Thoracic aorta (tissue), 2 donors: ENCODE measurements at places on chromosomes 11 and 22. TPM values are rescaled to one million over a fixed set of nuclear protein-coding genes. Genes with fewer than 3 reads are reported as not detected.
A peak's percentile ranks its signal among the peaks of the same experiment; 100 is the strongest.

DNA sequence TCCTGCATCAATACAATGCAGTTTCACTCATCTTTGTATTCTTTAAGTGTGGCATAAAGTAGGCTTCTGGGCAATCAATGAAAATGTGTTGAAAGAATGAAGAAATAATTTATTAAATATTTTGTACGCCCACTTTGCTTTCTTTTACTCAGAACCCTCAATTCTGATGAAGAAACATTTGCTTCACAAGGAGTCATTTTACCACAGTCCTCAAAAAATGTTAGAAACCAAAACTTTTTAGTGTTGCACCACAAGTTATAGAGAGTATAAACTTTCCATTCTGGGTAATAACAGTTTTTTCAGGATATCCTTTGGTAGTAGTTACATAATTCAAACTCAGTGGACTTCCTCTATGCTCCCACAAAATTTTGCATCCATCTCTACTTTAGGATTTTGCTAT lies 360.5 kb downstream of the DLG2 start:
- no peaks in the 10 kb centered on the region for H3K27me3 ChIP-seq
- H3K27ac ChIP-seq = no peak overlapping the region
- no peaks in the 10 kb centered on the region for H3K4me1 ChIP-seq
- no peak overlapping the region for H3K4me3 ChIP-seq
- DNase-seq = no peak

DNA sequence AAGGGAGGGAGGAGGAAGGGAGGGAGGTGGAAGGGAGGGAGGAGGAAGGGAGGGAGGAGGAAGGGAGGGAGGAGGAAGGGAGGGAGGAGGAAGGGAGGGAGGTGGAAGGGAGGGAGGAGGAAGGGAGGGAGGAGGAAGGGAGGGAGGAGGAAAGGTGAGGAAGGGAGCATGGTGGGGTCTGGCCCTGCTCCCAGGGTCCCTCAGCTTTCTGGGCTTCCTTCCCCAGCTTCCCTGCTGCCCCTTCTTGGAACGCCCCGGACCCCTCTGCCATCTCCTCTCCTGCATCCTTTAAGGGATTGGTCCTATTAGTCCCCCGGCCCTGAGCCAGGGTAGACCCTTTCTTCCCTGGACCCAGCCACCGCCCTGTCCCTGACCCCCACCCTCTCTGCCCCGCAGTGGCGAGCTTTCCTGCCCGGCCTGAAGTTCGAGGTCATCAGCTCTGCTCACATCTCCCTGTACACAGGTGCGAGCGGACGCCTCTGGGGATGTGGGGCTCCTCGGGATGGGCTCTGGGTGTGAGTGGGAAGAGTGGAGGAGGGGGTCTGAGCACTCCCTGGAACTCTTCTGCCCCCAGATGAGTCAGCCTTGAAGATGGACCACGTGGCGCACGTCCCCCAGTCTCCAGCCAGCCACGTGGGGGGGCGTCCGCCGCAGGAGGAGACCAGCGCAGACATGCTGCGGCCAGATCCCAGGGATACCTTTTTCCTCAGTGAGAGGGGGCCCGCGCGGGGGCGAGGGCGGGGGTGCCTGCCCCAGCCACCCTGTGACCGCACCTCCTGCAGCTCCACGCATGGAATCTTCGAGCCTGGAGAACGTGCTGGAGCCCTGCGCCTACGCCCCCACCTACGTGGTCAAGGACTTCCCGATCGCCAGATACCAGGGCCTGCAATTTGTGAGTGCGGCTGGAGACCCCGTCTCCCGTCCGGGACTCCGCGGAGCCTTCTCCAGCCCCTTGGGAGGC lies 6.0 kb downstream of the B4GALNT4 start:
- H3K27me3 ChIP-seq = no peaks in the 10 kb centered on the region
- H3K4me1 ChIP-seq = no peaks in the 10 kb centered on the region
- H3K4me3 ChIP-seq = no peak overlapping the region
- H3K27ac ChIP-seq = no peak overlapping the region
- no peaks in the 10 kb centered on the region for H3K36me3 ChIP-seq

DNA sequence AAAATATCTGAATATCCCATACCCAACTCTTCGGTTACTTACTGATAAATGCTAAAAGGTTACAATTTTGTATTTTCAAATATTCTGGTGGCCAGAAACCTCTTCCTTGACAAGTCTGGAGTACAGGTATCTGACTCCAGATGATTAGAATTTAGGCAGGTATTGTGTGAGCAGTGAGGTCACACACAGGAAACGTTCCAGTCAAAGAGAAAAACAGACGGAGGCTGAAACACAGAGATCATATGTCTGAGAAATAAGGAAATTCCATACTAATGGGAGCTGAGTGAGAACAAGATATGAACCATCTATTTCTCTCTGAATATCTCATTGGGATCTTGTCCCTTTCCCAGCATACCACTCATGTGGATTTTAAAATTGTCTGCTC lies 89.4 kb upstream of the IGLL5 start:
- H3K4me3 ChIP-seq = no peak overlapping the region
- no peak for DNase-seq
- no peaks in the 10 kb centered on the region for H3K36me3 ChIP-seq
- no peak overlapping the region for H3K27ac ChIP-seq

DNA sequence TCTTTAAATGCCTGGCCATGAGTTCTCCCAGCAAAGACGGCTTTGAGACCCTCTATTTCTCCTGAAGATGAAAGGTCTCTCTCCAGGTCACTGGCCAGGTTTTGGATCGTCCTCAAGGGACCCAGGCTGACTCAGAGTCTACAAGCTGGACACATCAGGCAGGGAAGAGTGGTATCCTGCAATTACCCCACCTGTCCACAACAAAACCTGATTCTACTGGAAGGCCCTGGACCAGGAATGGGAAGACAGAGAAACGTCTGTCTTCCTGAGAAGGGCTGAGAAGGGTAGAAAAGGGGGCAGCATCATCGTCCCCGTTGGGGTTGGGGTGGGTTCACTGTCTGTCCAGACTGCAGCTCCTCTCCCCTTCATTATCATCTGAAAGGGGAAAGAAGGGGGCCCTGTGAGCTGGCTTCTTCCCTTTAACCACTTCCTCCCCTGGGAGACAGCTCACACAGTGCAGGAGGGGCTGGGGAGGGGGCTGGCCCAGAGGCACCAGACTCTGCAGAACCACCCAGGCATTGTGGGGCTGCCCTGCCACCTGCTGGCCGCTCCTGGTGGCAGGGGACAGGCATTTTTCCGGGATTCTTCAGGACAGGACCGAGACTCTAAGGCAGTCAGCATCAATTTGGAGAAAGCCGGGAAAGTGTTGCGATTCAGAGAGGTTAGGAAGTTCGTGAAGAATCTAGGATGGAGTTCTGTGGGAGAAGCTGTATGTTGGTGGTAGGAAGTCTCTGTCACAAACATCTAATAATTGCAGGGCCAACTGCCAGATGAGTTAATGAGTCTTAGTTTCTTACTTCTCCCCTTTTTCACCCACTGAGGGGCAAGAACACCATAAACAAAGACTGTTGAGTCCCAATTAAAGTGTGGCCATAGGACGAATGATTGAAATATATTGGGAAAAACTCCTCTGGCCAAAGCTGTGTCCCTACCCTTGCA lies 57.6 kb downstream of the SYN3 start:
- H3K4me3 ChIP-seq = no peak overlapping the region
- H3K4me1 ChIP-seq = peaks cover 13% of the 10 kb centered on the region
- H3K36me3 ChIP-seq = no peaks in the 10 kb centered on the region

FREY1 gene
- 9.0 TPM for total RNA-seq

GRCh38 chr22:37284805-37285355 lies 2.6 kb downstream of the CYTH4 start:
- no peaks in the 10 kb centered on the region for H3K36me3 ChIP-seq
- H3K4me1 ChIP-seq = no peaks in the 10 kb centered on the region
- H3K27me3 ChIP-seq = no peaks in the 10 kb centered on the region
- peak overlapping the region; percentile 35 for H3K27ac ChIP-seq
- DNase-seq = no peak

DNA sequence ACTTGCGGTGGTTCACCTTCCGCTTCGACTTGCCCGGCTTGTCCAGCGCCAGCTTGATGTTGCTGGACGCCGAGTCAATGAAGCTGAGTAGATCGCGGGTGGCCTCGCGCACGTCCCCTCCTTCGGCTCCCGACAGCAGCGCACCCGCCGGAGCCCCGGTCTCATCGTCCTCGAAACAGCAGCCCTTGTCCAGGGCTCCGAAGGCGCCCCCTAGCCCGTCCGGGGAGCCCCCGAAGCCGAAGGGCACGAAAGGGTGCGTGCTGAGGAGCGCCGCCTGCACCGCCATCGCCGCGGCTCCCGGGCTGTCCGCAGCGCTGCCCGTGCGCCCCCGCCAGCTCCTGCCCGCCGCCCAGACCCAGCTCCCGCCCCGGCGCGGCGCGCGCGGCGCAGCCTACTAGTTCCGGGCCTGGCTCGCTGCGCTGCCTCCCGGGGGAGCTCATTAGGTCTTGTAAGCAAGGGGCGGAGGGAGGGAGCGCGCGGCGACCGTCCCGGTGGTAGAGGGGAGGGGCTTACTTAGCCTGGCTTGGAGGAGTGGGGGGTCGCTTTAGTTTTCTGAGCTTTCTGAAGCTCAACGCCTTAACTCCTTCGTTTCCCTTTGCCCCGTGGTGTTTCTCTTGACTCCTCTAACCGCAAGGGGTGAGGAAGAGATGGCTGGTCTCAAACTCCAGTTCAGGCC lies at the start of gene FAM181B:
FAM181B (minus strand) TSS at position 421 of the 676 bp plus-strand sequence; CDS start at position 286, 135 bp downstream.
- H3K4me1 ChIP-seq = no peaks in the 10 kb centered on the region
- H3K36me3 ChIP-seq = no peaks in the 10 kb centered on the region
- H3K27me3 ChIP-seq = no peaks in the 10 kb centered on the region
- peak within 1 kb of the TSS; percentile 49 for H3K27ac ChIP-seq

- H3K4me3 ChIP-seq = no peak overlapping the region
- no peak for DNase-seq
- H3K27me3 ChIP-seq = no peaks in the 10 kb centered on the region
- H3K27ac ChIP-seq = peak overlapping the region; percentile 7
- peaks cover 30% of the 10 kb centered on the region for H3K4me1 ChIP-seq
- H3K36me3 ChIP-seq = no peaks in the 10 kb centered on the region
Measured at GRCh38 chr11:48031602-48032001, 51.2 kb downstream of the PTPRJ start.

DNA sequence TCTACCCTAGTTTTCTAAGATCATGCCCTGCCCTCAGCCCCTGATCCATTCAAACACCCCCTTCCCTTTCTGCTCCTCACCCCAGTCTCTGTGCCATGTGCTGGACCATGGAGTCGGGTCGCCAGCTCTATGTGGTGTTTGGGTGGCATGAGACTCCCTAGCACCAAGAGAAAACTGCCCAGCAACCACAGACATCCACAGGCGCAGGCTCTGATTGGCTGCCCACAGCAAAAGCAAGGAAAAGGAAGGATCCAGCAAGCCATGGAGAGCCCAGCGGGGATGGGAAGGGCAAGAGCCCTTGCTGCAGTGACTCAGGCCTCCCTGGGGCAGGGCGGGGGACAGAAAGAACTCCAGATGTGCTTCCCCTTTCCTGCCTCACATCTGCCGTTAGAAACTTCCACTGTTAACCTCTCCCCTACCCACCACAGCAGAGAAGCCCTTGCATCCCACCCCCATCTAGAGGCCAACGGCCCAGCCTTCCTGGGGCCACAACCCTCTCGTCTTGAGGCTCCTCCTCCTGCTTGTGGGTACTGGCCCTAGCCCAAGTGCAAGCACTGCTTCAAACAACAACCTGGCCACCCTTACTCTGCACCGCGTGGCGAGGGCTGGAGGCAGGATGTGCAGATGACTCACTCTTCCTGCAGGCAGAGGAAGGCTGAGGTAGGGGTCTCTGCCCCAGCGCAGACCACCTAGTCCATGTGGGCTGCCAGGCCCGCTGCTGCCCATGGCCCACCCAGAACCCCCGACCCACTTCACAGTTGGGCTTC lies 9.7 kb upstream of the AHNAK start:
- peaks cover 12% of the 10 kb centered on the region for H3K36me3 ChIP-seq
- peak overlapping the region; percentile 57 for H3K4me3 ChIP-seq
- peaks cover 65% of the 10 kb centered on the region for H3K4me1 ChIP-seq
- peak overlapping the region; percentile 100 for H3K27ac ChIP-seq

- no peak for DNase-seq
- H3K27me3 ChIP-seq = no peaks in the 10 kb centered on the region
- H3K36me3 ChIP-seq = no peaks in the 10 kb centered on the region
- no peak overlapping the region for H3K27ac ChIP-seq
- no peak overlapping the region for H3K4me3 ChIP-seq
Measured at GRCh38 chr11:70720281-70720680, 322.0 kb downstream of the CTTN start.

PAMR1 gene
- total RNA-seq = not detected
